Stimulated activated CD4-positive, alpha-beta T cell treated with anti-CD3 and anti-CD28 coated beads, Interleukin-12 subunit alpha, Interleukin-12 subunit beta, amount 100 ng/mL, for 48 hours (primary cell): ENCODE measurements at places on chromosomes 2 and 18.

GRCh38 chr2:234003972-234004617, 46.4 kb upstream of the SPP2 start:
- no peak for DNase-seq

GRCh38 chr2:70941186-70941585, 5.5 kb downstream of the ATP6V1B1 start:
- DNase-seq: no peak

DNA sequence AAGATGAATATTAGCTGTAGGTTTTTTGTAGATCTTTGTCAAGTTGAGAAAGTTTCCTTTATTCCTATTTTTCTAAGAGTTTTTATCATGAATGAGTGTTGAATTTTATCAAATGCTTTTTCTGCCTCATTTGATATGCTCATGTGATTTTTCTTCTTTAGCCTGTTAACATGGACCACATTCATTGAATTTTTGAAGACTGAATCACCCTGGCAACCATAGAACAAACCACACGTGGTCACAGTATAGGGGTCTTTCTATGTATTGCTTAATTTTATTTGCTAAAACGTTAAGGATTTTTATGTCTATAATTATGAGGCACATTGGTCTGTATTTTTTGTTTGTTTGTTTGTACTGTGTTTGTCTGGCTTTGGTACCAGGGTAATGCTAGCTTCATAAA, 201.7 kb upstream of the CWC22 start:
- no peak for DNase-seq

DNA sequence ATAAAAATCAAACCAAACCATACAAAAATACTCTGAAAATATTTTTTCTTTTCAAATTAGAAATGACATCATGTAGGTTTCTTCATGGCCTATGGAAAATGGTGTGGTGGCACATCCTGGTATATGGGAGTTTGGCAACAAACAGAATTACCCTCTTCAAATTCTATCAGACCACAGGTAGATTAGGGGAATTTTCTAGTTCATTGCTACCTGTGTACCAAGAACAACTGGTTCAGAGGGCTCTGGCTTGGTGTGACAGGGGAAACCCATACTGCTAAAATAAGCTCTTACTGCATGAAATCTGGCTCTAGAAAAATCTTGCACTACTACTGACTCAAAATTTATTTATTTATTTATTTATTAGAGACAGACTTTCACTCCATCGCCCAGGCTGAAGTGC, 63.4 kb upstream of the PELI1 start:
- no peak for DNase-seq

DNA sequence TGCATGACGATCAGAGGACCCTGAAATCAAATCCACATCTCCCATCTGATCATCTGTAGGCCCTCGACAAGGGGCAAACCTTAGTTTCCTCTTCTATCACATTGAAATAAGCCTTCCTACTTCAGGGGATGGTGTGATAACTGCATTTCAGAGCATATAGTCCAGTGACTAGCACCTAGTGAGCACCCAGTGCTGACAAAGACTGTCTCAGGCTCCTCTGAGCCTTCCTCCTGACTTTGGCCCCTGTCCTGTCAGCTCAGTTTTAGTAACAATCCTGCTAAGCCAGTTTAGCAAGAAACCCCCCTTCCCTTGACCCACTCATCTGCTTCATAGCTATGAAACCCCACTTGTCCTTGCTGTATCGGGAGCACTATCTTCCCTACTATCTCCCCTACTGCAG, 304.0 kb downstream of the ALK start:
- DNase-seq: no peak

- DNase-seq: no peak
Measured at GRCh38 chr2:60298006-60298696, 255.3 kb downstream of the BCL11A start.

DNA sequence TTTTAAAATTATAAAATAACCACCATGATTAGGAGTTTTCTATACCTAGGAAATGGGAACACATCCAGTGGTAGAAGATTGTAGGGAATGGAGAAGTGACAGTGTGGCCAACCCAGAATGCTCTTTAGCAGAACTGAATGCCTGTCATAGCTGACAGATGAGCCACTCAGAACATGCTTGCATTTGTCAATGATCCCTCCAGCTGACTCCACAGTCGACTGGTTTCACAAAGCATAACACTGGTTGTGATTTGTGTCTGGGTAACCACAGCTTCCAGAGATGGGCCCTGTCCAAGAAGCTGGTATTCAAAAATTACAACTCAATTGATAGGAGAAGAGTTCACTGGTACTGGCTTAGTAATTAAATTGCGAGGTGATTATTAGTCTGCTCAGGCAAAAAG, 9.0 kb upstream of the CTIF start:
- no peak for DNase-seq

GRCh38 chr18:5461041-5461440, 82.8 kb downstream of the EPB41L3 start:
- DNase-seq: no peak

GRCh38 chr18:75475228-75475627, 47.7 kb upstream of the SMIM21 start:
- DNase-seq: no peak

GRCh38 chr2:100137318-100137717, 5.1 kb downstream of the AFF3 start:
- DNase-seq: no peak

GRCh38 chr2:23544589-23545295, 159.8 kb downstream of the KLHL29 start:
- DNase-seq: no peak

DNA sequence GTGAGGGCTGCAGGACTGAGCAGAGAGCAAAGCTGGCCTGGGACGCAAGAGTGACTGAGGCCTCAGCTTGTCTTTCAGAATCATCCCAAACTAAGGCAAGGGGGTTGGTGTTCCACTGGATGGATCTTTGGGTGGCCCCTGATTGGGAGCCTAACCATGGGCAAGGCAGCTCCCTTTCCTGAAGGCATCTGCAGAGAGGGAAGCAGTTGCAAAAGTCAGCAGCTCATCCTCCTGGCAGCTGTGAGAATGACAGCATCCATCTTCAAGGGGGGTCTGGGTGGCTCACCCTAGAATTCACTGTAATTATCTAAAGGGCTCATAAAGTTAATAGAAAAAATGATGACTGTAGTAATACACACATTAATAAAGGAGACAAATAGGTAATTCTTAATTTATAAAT, 46.5 kb upstream of the RAB31 start:
- DNase-seq: no peak

DNA sequence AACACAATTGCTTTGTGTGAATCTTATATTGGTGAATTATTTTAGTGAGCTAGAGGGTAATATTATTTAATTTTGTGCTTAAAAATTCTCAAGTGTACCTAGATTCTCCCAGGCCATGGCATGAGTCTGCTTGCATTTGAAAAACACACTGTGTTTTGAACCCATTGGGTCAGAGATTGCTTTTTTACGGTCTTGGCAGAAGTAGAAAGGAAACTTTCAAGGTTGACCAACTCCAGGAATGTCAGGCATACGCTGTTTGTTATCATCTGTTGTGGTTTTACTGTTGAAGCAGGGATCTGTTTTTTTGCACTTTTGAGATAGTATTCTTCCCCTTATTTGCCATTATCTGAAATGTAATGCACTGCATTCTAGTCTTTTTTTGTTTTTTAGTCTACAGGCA, 377.4 kb downstream of the RPRM start:
- no peak for DNase-seq

GRCh38 chr2:64581018-64581417, 56.9 kb downstream of the AFTPH start:
- no peak for DNase-seq

- no peak for DNase-seq
Measured at GRCh38 chr2:52128081-52128480, 1096.1 kb upstream of the NRXN1 start.

- DNase-seq: no peak
Measured at GRCh38 chr2:237598468-237599208, 8.1 kb upstream of the RAB17 start.

DNA sequence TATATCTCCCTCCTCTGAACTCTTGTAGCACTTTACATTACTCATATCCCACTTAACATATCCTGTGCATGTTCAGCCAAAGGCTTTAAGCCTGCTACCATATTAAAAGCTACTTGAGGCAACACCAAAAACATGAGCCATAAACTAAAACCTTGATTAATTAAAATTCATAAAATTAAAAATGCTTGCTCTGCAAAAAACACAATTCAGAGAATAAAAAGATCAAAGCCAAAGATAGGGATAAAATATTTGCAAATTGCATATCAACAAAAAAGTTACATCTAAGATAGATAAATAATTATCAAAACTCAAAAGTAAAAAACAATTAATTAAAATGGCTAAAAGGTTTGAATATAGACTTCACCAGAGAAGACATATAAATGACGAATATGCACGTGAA, 495.4 kb upstream of the PIK3C3 start:
- DNase-seq: no peak

DNA sequence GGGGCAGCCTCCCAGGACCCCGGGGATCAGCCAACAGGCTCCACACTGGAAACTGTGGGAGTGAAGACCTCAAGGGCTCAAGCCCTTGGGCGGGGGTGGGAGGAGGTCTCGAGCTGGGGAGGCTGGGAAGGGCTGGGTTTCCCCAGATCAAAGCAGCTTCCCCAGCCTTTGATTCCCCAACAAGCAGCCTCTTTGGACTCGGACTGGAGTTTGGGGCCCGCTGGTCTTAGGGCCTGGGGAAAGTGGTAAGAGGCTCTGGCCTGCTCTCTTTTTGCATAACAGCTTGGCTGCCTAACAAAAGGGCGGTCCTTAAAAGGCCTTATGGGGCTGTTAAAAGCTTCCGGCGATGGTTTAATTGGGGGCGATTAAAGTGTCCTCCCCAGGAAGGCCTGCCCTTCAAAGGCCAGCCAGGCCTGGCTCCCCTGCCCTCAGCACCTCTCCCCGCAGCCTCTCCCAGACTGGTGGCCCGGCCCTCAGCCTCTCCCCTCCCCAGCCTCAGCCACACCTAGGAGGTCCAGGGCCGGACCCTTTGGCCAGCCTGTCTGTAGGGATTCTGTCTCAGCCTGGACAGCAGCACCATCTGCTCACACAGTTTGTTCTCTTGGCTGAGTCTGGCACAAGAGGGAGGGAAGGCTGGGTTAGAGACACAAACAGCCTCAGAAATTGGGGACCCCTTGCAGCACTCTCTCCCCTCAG, 39.6 kb downstream of the ZFP36L2 start:
- no peak for DNase-seq

DNA sequence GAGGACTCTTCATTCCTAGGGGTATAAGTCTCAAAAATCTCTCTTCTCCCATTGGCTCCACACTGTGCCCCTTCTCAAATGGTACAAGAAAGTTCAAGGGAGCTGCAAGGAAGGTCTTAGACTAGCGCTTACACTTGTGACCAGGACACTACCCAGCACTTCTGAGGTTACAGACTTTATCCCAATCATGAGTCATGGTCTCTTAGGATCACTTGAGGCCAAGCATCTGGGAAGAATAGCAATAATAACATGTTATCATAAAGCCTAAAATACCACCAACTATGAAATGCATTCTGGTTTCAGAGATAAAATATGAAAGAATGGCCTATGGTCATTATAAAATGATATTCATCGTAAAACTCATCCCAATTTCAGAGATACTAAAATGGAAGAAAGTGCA, 309.9 kb upstream of the PKDCC start:
- DNase-seq: no peak

DNA sequence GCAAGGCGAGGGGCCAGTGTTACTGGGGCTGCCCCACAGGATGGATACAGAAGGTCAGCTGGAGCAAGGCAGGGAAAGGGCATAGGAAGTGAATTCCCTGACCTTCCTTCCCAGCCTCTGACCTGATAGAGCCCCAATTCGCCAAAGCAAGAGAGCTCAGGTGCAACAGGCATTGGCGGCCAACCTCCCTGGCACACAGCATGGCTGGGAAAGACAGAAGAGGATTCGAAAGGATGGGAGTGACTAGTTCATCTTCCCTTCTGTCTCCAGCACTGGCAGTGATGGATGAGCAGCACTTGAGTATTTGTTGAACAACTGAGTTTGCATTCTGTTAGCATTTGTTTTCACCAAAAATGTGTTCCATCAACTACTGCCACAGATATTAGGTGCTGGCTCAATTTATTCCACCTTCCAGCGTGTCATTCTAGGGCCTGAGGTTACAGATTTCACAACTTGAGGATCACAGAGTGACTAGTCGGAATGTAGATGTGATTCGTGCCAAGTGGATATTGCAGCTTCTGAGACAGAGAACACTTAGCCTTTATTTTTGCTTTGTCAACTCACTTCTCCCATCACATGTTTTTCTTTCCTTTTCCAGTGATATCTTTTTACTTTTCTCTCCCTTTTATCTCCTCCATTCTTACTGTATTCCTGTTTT, 6.2 kb downstream of the COPS8 start:
- DNase-seq: no peak

GRCh38 chr2:36541891-36542595, 55.9 kb downstream of the FEZ2 start:
- no peak for DNase-seq

- no peak for DNase-seq
Measured at GRCh38 chr2:98615481-98615880, 7.1 kb downstream of the UNC50 start.

DNA sequence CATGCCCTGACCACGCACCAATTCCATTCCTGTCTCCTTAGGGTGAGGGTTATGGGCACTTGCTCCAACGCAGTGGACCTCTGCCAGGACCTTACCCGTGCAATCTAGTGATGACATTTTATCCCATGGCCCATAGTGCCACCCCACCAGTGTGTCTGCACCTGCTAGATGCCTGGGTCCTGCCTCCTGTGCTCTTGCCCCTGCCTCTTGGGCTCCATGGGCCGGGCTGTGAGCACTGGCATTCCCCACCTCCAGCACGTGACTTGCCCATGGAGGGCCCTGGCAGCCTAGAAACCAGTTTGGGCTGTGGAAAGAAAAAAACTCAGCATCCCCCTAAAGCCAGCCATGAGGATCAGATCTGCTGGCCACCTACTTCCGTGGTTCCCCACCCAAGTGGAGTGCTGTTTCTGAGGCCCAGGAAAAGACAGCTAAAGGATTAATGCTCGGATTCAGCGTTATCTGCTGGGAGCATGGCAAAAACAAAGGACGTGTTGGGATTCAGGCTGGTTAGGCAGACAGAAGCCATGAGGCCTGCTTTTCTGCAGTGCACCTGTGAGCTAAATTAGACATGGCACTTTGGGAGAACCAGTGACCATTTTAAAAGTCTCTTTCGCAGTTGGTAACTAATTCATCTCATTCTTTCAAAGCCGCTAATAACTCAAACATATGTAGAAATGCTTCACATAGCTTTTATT, 129.2 kb downstream of the ALPK2 start:
- DNase-seq: no peak

DNA sequence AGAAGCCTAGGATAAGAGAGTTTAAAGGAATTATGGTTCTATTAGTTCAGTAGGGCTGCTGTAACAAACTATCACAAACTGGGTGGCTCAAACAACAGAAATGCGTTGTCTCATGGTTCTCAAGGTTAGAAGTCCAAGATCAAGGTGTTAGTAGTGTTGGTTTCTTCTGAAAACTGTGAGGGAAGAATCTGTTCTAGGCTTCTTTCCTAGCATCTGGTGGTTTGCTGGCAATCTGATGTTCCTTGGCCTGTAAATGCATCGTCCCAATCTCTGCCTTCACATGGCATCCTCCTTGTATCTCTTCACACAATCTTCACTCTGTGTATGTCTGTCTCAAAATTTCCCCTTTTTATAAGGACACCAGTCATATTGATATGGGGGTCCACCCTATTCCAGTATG, 76.3 kb downstream of the MDH1 start:
- no peak for DNase-seq

GRCh38 chr2:73091696-73092095, 20.2 kb upstream of the SFXN5 start:
- no peak for DNase-seq
